ENCODE measurements at places on chromosomes 12 and 14.

GRCh38 chr12:108008163-108008905 lies 120.8 kb upstream of the WSCD2 start:
- DNase-seq, result no peak

DNA sequence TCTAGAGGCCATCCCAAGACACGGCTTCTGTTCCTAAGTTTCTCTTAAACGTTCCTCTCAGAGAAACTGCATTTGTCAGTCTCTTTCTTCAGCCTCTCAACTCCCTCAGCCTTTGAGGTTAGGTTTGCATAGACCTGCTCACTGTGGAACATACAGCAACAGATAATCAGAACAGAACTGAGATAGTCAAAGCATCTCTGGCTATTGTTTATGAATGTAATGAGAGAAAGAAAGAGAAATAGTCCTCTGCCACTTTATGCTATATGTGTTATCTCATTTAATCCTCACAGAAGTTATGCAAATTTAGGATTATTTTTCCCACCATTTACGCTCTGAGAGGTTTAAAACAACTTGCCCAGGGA lies 190.6 kb downstream of the PHLDA1 start:
- DNase-seq, result no peak

- no peak for DNase-seq
These were observed 4.3 kb downstream of the TGM1 start for GRCh38 chr14:24258548-24259265.

DNA sequence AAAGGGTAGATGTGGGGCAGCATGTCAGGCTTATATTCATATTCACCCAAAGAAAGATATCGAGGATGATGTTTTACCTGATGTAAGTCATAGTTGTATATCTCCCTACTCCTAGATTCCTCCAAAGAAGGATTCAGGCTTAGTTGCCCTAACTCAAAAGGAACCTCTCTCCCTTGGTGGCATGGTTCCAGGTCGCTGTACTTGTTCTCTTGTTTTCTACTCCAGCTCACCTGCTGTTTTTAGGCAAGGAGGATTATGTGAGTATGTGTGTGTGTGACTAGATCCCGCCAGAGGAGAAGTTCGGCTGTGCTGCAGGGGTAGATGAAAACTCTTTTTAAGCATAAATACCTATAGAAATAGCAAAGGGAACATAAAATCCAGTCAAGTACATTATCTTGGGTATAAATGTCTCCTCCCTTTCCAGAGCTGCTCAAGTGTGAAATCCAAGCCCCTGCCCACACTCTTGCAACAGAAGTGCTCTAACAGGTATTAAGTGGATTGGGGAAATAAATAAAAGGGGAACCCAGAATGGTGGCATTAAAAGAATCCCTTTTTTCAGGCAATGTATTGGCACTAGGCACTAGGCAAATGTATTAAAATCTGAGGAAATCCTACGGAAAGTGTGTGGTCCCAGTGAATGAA lies 375.7 kb downstream of the ZFP36L1 start:
- DNase-seq, result no peak

DNA sequence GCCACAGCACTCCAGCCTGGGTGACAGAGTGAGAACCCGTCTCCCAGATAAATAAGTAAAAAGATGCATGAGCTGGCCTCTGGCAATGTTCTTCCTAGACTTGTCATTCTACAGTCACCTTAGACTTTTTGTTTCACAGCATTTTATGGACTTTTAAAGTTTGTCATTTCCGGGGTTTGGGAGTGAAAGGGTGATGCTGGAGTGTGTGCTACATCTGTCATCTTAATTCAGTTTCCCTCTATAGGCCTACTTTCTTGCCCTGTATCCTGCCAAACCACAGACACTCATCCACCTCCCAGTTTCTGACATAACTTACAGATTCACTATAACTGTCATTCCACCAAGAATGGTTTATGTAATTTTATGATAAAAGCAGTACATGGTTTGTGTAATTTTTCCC lies 166.7 kb upstream of the PARP11 start:
- DNase-seq, result no peak

DNA sequence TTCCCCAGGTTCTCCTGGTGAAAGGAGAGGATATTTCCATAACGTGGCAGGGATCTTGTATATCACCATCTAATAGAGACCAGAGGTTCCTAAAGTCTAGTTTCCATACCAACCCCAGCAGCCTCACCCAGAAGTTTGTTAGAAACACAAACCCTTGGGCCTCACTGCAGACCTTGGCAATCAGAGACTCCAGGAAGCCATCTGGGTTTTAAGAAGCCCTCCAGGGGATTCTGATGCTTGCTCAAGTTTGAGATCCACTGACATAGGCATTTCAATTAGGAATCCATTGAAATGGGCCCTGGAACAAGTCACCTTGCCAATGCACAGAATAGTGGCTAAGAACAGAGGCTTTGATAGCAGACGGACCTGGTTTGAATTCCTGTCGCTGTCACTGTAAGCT lies 2.2 kb upstream of the CMKLR1 start:
- DNase-seq, result no peak

GRCh38 chr12:42180990-42181596 lies 36.4 kb upstream of the GXYLT1 start:
- DNase-seq, result no peak

GRCh38 chr12:124369055-124369826 lies 74.3 kb downstream of the RFLNA start:
- DNase-seq, result no peak

GRCh38 chr12:43835264-43835655 lies 621 bp upstream of the TMEM117 start:
- DNase-seq, result no peak

DNA sequence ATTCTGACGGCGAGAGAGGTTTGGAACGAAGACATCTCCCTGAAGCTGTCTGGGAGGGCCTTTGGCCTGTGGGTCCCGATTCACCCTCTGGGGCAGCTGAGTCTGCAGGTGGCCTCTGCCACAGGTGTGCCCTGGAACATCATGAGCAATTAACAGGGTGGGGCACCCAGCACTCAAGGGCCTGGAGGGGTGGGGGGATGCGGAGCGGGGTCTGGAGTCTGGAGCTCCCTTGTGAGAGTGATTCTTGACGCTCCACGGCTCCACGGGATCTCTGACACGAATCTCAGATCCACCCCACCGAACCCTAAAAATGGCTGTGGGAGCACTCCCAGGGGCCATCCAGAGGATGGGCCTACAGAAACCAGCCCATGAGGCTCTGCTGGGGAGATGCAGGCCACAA lies 8.3 kb downstream of the ITPK1 start:
- no peak for DNase-seq

GRCh38 chr12:24900196-24900595 lies 48.7 kb downstream of the BCAT1 start:
- no peak for DNase-seq

DNA sequence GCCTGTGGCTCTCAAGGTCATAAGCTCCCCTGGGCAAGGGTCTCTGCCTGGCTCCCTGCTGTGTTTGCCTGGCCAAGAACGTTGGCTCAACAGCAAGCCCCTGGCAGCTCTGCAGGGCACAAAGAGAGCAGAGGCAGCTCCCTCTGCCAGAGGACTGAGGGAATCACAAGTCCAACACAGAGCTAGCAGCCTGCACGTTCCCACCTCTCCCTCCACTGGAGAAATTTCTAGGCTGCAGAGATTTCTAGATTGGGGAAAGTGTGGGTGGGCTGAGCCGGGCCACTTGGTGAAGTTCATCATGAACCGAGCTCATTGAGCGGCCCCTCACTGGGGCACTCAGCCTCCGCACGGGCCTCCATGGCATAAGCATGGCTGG lies 19.8 kb downstream of the ZFYVE21 start:
- no peak for DNase-seq

GRCh38 chr14:56150645-56151345 lies 32.6 kb downstream of the PELI2 start:
- no peak for DNase-seq

DNA sequence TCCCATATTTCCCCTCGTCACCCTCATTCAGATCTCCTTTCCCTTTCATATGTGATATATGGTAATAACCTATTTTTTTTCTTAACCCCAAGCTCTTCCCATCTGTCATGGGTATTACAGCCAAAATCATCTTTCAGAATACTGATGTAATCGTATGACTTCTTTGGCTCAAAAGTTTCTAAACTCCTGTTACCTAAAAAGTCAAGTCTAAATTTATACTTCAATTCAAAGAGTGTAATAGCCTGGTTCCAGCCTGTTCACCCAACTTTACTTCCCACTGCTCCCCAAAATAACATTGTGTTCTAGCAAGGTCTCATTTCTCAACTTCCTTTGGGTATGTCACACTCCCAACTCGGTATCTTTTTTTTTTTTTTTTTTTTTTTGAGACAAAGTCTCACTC lies 48.5 kb downstream of the TBK1 start:
- no peak for DNase-seq
